HFFc6 (cell line): ENCODE measurements at places on chromosomes 5 and 9.
A peak's percentile ranks its signal among the peaks of the same experiment; 100 is the strongest.

DNA sequence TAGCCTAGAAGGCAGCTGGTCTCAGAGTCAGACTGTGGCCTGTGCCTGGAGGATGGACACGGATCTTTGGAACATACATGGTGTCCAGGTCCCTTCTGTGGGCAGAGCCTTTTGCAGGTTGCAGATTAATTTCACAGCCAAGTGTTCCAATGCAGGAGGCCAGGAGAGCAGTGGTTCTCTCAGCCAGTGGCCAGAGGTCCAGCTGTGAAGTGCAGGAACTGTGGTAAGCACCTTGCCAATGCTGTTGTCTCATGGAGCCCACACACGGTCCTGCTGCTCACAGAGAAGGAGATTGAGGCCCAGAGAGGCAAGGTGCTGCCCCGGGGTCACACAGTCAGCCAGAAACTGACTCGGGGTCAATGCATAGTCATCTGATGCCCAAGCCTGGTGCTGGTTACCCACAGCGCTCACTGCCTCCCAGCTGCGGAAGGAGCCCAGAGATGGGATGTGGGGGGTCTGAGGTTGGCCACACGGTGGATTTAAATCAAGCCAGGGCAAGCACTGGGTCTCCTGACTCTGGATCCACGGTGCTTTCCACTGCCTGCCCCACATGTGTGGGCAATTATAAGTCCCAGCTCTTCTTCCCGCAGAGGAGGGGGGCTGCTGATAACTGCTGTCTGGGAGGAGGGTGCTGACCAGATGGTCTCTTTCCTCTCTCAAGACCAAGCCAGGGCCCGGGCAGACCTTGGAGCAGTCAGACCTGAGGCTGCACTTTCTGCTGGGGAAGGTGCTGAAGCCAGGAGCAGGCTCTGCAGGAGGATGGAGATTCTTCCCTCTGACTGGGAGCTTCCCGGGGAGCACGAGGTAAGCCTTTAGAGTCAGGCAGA, 2.8 kb downstream of the PDGFRB start:
- DNase-seq, result peak; percentile 36

GRCh38 chr5:66616520-66617225, 20.5 kb downstream of the MAST4 start:
- DNase-seq, result no peak

DNA sequence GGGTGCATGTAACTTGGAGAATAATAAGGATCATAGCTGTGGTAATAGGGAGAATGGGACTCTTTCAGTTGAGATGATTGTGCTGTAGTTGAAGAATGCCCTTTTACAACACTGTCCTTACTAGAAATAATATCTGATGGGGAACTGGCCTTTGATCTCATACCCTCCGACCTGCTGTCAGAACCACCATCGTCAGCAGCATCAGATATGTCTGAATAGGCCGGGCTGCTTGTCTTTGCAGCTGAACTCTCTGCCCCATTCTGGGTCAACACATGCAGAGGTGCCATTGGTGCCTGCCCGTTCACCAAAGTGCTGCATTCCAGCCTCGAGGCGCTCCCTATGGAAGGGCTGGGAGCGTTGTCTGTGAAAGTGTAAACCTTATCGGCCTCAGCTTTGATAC, 99.1 kb downstream of the ZNF608 start:
- no peak for DNase-seq

GRCh38 chr9:15180124-15180523, 126.9 kb downstream of the TTC39B start:
- no peak for DNase-seq

DNA sequence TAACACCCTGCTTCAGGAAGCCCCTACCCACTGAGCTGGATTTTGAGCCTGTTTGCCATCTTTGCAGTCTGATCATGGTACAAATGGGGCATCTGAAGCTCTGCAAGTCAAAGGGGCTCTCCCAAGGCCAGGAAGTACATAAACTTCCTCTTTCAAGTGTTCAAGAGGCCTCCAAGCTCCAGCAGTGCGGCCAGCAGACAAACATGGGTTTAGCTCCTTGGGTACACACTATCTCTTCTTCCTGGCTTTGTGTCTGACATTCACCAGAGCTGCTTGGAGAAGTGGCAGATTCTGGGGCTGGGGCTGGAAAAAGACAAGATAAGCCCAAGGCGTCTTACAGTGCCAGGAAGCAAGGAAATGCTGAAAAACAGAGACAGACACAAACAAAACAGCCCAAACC, 34.1 kb downstream of the LAMC3 start:
- DNase-seq, result no peak

GRCh38 chr9:111399772-111400563, 69.9 kb upstream of the OR2K2 start:
- DNase-seq, result no peak

DNA sequence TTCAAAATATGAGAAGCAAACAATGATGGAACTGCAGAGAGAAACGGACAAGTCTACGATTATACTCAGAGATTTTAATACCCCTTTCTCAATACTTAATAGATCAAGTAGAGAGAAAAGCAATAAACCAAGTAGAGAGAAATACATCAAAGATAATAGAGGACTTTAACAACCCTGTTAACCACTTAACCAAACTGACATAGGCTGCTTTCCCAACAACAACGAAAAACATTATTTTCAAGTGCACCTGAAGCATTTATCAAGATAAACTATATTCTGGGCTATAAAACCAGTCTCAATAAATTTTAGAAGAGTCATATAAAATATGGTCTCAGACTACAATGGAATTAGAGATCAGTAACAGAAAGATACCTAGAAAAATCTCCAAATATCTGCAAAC, 67.4 kb downstream of the GNAQ start:
- no peak for DNase-seq

DNA sequence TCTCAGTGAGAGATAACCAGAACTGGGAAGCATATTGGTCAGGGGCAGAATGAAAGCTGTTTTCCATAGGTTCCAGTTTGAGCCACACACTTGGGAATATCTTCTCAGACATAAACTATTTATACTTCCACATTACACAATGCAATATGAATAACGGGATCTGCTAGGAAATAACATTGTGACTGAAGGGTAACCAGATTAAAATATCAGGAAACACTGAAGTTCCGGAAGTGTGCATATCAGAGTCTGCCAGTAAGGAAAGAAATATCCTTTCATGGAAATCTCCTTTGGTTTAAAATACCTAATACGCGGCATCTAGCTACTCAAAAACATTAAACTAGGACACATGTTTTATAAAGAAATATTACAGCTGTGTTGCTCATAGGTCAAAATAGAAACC, 56.3 kb downstream of the ST8SIA4 start:
- no peak for DNase-seq

GRCh38 chr5:152349683-152350526, 55.2 kb downstream of the NMUR2 start:
- DNase-seq, result no peak

DNA sequence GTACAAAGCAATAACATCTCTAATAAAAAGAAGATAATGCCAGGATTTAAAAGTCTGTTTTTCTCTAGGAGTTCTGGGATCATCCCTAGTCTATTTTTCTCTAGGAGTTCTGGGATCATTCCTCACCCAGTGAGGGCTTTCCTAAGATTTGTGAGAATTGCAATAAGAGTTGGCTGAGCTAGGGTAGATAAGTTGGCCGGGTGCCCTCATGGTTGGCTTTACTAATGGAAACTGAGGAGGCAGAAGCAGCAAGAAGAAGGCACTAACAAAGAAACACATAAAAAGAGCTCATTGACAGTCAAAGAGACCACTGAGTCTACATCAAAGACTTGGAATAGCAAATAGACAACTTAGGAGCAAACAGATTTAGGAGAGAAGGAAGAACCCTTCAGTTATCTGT, 4.2 kb downstream of the SLC1A3 start:
- no peak for DNase-seq

DNA sequence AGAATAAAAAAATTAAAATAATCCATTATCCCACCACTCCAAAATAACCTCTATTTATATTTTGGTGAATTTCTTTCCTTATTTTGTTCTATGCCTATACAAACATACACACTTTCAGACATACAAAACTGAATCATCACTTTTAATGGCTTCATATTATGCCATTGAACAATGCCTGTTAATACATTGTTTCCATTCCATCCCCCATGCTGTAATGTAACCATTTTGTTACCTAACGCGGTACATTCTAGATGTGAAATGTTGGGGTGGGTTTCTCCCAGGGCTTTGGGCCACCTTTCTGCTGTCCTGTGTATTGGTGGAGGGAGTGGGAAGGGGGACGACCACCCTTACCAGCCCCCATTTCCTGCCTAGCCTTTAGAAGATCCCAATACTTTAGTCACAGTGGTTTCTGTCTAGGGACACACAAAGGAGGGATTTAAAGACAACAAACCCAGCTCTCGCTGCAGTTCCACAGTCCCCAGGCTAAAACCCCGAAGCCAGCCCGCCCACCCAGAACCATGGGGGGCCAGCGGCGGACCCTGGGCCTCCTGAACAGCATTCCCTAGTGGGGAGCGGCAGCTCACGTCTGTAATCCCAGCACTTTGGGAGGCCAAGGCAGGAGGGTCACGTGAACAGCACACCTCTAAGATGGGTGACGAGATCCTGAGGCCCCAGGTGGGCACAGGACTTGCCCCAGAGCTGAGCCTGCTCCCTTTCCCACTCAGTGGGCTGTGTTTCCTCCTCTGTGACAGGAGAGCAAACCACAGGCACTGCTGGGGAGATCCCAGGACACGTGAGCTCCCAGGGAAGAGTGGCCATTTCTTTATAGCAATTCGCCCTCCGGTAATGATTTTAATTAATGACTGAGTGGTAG, 56.9 kb upstream of the STXBP1 start:
- DNase-seq, result no peak

DNA sequence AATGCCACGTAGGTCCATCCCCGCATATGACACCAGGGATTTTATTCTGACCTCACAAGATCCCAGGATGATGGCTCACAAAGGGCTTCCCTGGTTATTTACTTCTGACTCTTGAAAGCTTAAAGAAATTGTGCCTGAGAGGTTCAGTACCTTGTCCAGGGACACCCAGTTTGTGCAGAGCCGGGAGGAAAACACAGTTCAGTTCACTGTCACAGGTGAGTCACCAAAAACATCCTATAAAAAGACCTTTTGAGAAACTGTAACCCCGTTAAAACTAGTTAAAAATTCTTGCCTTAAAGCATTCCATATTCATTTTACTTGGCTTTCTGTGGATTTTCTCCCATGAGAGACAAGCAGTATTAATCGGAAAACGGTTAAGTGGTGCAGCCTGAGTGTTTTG, 56.6 kb downstream of the ZNF510 start:
- DNase-seq, result no peak

- DNase-seq, result no peak
These were observed 21.0 kb upstream of the FOXE1 start for GRCh38 chr9:97831843-97832636.

GRCh38 chr9:136083558-136084062, 11.5 kb downstream of the NACC2 start:
- no peak for DNase-seq

- no peak for DNase-seq
These were observed 29.3 kb downstream of the SGCD start for GRCh38 chr5:156356238-156356637.

DNA sequence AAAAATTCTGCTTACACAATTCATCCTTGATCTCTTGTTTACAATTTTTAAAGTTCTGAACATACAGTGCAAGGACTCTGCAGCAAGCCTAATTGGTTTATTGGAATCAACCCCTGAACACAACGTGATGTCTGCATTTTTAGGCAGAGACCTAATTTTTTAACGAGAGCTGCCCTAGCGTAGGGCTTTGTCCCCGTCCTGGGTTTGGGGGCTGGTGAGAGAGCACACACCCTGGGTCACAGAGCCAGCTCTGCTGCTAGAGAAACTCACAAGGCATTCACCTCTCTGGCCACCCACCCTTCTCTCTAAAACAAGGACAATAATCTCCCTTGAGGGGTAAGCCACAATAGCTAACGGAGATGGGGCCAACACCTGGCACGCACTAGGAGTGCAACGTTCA, 28.2 kb downstream of the SH3PXD2B start:
- DNase-seq, result no peak

DNA sequence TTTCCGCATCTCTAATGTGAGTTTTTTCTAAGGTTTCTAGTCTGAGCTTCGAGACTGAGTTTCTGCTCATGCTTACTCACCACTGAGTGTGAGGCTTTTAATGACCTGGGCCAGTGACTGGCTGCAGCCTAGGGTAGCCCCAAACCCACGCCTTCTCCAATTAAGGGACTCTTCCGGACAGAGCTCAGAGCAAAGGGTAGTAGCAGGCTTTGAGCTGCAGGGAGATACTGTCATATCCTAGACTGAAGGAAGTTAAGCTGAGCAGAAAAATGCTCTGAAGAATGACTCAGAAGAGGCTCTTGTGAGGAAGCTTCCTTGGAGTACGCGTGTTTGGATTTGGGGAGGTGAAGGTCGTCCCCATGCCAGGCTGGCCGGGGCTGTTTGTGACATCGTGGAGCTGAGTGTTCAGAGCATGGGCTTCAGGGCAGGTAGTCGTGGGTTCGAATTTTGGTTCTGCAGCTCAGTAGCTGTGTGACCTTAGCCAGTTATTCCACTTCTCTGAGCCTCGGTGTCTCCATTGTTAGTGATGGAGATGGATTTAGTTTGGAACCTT, 3.5 kb downstream of the USP20 start:
- peak; percentile 98 for DNase-seq

GRCh38 chr5:17190242-17190778, 27.1 kb upstream of the BASP1 start:
- DNase-seq, result peak; percentile 80

DNA sequence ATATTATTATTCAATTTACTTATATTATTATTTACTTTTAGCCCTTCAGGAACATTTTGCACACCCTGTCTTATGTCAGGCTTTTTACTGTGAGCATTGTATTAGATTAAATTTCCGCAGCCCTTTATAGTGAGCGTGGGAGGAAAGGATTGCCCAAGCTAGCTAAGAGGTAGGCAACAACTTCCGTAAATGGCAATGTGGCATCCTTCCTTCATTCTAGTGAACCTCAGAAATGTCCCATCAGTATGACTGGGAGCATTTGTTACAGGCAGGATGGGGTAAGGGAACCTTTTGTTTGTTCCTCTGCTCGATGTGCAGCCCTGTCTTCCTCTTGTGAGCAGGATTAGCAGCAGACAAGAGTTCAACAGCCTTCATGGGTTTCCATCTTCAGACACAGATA, 6.2 kb upstream of the CD180 start:
- no peak for DNase-seq

- no peak for DNase-seq
These were observed 907 bp downstream of the HMCN2 start for GRCh38 chr9:130266236-130267098.

DNA sequence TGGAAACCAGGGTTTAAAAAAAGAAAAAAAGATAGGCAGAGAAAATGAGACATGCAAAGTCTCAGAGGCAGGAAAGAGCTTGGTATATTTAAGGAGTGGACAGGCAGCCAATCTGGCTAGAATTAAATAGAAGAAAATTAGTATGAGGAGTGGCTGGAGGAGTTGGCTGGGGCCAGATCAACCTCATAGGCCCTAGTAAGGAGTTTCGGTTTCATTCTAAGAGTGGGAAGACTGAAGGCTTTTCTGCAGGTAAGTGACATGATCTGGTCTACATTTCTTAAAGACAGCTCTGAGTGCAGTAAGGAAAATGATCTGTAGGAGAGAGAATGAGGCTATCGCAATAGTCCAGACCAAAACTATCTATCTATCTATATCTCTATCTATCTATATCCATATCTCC, 27.5 kb downstream of the ADRB2 start:
- DNase-seq, result no peak

GRCh38 chr9:82539856-82540579, 522.9 kb downstream of the RASEF start:
- no peak for DNase-seq
